CD4-positive, alpha-beta T cell (primary cell): ENCODE measurements at places on chromosomes 7 and 10. TPM values are rescaled to one million over a fixed set of nuclear protein-coding genes. Genes with fewer than 3 reads are reported as not detected.

DNA sequence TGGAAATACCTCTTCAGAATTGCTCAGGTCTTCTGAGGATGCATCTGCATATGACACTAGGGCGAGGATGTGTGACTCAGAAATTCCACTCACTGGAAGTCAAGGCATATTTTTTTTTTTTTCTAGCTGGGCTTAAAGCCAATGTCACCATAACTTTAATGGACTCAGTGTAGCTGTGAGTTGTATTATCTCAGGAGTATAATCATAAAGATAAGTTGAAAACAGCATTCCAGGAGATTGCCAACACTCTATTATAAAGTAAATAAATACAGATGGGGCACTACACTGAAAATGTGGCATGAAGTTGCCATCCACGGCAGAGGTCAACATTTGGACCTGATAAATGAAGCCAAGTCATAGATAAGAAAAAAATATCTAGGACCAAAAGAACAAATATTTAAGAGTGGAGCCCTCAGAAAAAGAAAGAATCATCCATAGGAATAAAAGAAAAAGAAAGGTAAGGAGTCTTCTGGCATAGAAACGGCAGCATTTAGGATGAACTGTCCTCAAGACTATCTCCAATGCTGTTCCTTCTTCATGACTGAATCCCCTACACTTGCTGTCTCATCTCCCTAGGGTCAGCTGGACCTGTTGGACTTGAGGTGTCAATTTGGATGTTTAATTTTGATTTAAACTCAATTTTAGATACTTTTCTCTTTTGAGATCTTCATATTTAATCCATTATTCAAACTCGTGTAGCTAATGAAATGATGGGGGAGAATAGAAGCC is 72.9 kb upstream of the CAV2 start:
- DNase-seq = no peak

- DNase-seq = no peak
Measured at GRCh38 chr7:158324397-158325360, 262.9 kb downstream of the PTPRN2 start.

The AZGP1 gene
- not detected for total RNA-seq

The KLF14 gene
- not detected for total RNA-seq

The WNT2 gene
- not detected for total RNA-seq

The GPNMB gene
- total RNA-seq = not detected

DNA sequence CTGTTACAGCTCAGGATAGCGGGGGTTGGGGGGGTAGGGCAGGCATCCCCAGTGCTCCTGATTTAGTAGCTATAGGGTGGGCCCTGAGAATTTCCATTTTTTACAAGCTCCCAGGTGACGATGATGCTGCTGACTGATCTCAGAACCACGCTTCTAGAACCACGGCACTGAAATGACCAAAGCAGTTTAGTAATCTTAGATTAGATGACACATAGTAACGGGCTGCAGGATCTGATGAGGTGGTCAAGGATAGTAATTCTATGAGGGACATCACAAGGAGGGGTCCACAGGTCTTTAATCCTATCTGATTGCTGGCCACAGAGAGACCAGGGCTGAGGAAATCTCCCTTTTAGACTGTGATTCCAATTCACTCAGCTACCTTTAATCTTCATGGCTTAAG is 167.2 kb downstream of the JAZF1 start:
- no peak for DNase-seq

- DNase-seq = no peak
Measured at GRCh38 chr7:48786951-48787350, 137.4 kb upstream of the CDC14C start.

The ADRB1 gene
- total RNA-seq = 0.11 TPM

The MRLN gene
- total RNA-seq = not detected

The MINDY4 gene
- 0.60 TPM for total RNA-seq

GRCh38 chr7:18202315-18203045 is 174.8 kb upstream of the PRPS1L1 start:
- DNase-seq = no peak

GRCh38 chr10:53003094-53003493 is 230.5 kb upstream of the MBL2 start:
- DNase-seq = no peak

The PLPP4 gene
- total RNA-seq = not detected

The ACTR3C gene
- total RNA-seq = 1.9 TPM

DNA sequence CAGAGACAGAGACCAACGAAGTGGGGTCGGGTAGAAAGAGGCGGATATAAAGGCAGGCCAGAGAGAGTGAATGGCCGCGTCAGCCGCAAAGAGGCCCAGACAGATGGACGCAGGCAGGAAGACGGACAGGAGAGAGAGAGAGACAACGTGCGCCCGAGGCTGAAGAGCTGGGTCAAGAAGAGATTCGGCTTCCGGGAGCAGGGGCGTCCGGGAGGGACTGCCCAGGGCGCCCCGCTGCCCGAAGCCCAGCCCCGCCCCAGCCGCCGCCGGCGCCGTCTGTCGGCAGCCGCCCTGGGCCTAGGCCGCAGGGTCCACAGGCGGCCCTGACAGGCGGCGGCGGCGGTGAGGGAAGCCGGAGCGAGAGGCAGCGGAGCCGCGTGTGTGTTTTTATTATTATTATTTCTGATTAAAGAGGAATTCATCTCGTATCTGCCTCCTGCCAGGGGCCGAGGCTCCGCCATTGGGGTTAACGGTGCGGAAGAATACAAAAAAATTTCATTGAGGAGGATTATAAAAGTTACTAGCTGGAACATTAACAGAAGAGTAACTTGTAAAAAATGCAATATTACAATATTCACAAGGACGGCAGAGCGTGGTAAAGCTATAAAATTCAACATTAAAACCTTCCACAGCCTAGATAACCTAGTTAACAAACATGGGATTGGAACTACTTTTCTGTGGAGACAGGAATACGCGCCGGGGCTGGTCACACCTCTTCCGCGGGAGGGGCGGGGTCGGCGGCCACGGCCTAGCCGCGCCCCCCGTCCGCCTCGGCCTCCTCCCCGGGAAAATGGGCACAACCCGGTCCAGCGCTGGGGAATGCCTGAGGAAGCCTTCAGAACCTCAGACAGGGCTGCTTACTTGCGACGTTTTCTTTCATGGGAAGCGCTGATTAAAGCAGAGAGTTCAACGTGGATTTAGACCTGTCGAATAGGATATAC is 29.7 kb upstream of the PAX2 start:
- no peak for DNase-seq

The TSPAN33 gene
- 4.1 TPM for total RNA-seq

- DNase-seq = no peak
Measured at GRCh38 chr10:63430999-63431356, 34.8 kb downstream of the JMJD1C start.

DNA sequence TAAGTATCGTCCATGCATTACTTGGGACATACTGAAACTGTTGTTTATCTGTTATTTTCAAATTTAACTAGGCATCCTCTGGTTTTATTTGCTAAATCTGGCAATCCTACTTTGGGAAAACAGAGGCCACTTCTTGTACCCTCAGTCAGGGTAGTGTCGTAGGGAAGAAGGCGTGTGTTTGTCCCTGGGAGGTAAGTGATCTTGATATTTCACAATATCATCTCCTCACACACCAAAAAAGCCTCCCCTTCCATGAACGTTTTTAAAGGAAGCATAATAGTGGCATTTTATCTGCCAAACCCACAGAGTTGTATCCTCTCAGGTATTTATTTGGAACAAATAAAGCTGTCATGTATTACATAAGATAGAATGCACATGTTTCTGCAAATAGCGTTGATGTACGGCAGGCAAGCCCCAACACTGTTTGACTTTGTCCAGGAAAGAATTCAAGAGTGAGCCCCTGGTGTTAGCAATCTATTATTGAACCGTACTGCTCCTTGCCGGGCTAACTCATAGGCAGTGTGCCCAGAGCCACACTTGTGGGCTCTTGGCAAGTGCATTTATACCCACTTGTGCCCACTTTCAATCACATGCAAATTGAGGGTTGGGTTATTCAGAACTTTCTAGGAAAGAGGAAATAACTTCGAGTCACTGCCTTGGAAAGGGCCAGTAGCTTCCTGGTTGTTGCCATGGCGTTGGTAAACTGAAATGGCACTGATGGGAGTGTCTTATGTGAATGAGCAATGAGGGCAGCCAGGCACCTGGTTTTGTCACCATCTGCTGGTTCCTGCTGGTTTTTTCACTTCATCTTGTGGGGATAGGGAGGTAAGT is 266.0 kb downstream of the USP6NL start:
- peak; percentile 55 for DNase-seq

The RBP4 gene
- not detected for total RNA-seq

DNA sequence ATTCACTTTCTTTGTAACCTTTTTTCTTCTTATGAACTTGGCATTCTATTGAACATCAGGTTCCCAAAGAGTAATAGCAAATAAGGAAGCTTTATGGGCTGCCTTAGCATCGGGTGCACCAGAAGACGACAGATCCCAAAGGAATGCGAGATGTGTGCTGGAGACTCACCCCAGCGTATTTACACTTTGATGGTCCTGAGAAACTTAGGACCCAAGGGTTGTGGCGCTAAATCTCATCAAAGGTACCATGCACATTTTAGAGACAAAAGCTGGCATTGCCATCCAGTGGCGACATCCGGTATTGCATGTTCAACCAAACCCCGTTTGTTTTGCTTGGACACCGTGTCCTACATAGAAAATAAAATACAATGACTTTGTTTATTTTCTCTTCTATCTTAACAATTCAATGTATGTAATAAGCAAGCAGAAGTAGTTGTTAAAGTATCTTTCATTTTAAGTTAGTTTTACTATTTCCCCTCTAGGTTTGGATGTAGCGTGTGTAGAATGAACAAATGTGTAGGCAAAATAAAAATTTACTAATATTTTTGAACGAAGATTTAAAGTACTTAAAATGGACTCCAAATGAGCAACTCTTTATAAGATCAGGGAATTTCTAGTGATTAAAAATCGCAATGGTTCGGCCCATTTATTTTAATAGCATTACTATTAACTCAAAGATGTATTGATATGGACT is 1154.8 kb downstream of the GATA3 start:
- peak; percentile 51 for DNase-seq

The PHYHIPL gene
- not detected for total RNA-seq

DNA sequence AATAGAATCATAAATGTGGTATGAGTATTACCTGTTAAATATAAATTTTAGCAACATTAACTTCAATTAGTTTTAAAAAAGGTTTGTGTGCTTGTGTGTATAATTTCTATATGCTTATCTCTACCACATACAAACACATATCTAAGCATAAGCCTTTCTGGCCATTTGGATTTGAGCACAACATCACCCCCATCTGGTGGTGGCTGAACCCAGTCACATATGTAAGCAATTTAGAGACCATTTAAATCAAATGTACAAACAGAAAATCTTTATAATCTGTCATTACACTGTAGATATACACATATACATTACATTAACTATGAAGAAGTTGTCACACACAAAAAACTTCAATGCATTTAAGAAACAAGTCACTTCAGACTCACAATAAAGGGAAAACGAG is 31.7 kb downstream of the GPR22 start:
- no peak for DNase-seq

The STRIP2 gene
- total RNA-seq = 0.14 TPM

The COL28A1 gene
- total RNA-seq = 0.22 TPM

DNA sequence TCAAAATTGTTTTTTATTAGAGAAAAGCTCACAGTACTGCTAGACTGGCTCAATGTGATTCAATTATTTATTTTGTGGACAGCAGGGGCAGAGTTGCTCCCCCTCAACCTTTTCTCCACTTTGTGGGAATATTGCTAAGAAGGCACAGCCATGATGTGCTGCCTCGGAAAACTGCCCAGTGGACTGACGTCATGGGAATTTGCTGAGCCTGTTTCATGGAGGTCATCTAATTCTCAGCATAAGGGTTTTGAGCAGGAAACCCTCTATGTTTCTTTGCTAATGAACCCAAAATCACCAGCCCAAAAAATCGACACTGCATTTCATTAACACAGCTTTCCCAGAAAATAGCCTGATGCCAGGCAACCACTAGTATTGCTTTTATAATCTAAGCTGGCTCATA is 228.8 kb upstream of the FAM3C start:
- DNase-seq = no peak

DNA sequence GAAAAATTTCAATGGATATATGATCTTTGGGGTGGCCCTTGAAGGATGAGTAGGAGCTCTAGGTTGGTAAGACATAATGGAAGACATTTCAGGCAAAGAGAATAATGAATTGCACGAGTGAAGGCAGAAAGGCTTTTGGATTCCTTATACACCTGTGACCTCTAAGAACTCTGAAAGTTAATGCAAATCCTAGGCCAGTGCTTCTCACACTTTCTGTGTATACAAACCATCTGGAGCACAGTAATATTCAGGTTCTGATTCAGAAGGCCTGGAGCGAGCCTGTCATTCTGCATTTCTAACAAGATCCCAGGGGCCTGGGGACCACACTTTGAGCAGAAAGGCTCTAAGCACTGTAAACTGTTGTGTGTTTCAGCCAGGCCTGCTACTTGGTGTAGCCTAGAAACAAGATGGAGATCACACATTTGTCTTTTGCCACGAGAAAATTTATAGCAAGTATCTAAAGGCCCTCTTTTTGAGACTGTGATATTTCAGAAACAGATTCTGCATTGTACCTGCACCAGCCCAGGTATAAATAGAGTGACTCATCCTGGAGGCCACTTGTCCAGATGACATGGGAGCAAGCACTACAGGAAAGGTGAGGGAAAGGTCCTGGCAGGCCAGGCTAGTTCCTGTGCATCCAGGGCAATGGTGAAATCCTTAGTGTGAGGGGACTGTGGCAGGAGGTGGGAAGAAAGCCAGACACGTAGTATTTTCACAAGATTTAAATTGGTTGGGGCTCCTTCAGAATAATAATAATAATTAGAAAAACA is 24.4 kb downstream of the MRPS33 start:
- DNase-seq = no peak

The SPDYE6 gene
- not detected for total RNA-seq

DNA sequence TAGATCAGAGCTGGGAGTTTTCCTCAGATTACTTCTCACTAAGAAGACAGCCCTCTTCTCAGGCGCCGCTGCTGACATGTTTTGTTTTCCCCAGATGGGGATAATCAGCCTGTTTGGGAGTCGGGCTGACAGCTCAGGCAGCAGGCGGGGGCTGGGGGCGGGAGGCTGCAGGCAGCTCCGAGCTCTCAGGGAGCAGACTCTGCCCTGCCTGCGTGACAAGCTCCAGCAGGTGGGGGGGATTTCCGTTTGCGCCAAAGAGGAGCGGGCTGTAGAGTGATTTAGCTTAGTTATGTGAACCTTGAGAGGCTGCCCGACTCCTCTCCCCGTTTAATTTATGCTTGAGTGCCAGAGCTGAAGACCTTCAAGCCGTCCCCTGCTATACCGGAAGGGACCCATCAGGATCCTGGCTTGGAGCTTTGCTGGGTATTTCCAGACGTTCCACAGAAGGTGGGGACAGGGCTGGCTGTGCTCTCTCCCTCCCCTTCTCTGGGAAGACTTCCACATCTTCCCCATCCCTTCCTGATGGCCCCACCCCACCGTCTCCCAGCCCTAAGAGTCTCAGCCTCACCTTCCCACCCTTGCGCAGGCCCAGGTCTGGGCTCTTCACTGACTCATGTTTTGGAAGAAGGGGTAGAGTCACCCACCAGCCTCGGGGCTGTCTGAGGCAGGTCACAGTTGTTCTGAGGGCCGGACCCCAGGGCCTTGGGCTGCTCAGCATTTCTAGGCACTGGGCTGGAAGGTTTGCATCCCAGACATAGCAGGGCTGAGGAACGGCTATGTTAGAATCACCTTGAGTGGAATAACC is 24.7 kb upstream of the ADCYAP1R1 start:
- DNase-seq = no peak
